ENCODE measurements at places on chromosomes 6 and 20.
A peak's percentile ranks its signal among the peaks of the same experiment; 100 is the strongest.

DNA sequence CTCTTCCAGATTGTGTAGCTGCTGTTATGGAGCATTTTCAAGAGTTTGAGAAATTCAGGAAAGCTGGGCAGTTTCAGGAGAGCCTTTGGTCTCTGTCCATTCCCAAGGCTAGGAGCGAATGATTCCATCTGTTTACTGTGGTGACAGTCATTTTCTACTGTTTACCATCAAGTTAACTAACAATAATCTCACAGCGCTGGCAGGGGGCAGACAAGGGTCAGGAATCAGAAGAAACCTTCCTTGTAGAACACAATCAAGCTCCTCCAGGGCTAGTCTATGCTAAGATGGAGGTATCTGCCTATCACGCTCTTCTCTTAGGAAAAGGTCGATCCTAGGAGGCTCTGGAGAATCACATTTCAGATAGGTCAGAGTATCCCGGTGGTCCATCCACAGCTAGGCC, 293.9 kb downstream of the KIF16B start:
- DNase-seq, result no peak

- no peak for DNase-seq
Observed at GRCh38 chr6:12536416-12536815, 180.2 kb upstream of the PHACTR1 start.

- DNase-seq, result no peak
Observed at GRCh38 chr6:34435916-34436315, 10.0 kb upstream of the RPS10 start.

GRCh38 chr6:108921547-108922361, 73.5 kb downstream of the ARMC2 start:
- peak; percentile 90 for DNase-seq

DNA sequence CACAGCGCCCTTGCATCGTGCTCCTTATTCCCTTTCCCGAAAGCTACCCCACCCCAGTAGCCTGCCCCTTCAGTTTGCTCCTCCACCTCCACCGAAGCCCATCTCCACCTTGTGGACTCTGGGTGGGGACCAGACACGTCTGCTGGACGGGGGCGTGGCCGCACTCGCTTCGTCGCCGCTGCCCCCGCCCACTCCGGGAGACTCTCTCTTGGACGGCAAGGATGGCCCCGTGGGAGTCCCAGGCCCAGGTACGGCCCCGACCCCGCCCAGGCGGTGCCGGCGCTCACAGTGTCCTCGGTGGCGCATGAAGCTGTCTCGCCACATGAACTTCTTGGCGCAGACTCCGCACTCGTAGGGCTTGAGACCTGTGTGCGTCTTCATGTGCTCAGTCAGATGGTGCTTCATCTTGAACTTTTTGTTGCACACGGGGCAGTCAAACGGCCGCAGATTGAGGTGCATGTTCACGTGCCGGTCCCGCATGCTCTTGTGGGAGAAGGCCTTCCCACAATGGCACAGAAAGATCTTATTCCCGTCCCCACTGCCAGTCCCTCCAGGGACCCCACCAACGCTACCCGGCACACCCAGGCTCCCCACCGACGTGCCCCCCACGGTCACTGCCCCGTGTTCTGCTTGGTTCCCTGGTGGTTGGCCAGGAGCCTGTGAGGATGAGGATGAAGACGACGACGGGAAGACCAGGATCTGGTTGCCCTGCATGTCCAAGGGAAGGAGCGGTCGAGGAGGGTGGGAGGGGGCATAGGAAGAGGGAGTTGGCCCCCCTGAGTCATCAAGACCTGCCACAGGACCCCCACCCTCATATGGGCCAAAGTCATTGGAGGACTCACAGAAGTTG, 1.3 kb upstream of the TAPBP start:
- DNase-seq, result no peak
